Activated T-helper 1 cell treated with anti-CD3 and anti-CD28 coated beads, Interleukin-12 subunit alpha, Interleukin-12 subunit beta, Interleukin-2, Interleukin-4 antibody, amounts not matched to agents 30 ng/mL and 10 ng/mL and 1 ng/mL, durations not matched to agents 14 hours and 24 hours and 36 hours (primary cell): ENCODE measurements at places on chromosomes 12 and 14.
A peak's percentile ranks its signal among the peaks of the same experiment; 100 is the strongest.

- H3K27ac ChIP-seq, result no peak overlapping the region
Observed at GRCh38 chr14:105600939-105601359, 74.6 kb downstream of the TMEM121 start.

DNA sequence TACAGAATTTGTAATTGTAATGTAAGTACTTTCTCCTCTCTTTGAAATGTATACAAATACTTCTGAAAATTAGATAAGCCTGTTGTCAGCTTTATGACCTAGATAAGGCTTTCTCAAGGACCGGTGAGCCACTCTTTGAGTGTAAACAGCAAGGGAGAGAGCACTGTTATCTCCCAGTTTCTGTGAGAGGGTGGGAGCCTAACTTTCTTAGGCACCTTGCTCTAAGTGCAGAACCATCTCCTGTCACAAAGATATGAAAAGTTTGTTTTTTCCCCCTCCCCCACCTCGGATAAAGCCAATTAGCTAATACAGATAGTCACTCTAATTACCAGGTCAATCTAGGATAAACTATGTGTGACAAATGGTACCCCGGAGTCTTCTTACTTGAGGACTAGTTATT, 35.8 kb downstream of the CAPS2 start:
- no peak overlapping the region for H3K27ac ChIP-seq
- H3K4me3 ChIP-seq, result no peak overlapping the region
- H3K4me1 ChIP-seq, result no peaks in the 10 kb centered on the region
- DNase-seq, result no peak
- peaks cover 2% of the 10 kb centered on the region for H3K27me3 ChIP-seq
- no peaks in the 10 kb centered on the region for H3K36me3 ChIP-seq

- H3K36me3 ChIP-seq, result peaks cover 3% of the 10 kb centered on the region
- H3K4me3 ChIP-seq, result no peak overlapping the region
- no peak for DNase-seq
- no peaks in the 10 kb centered on the region for H3K27me3 ChIP-seq
Observed at GRCh38 chr12:124381456-124382296, 86.8 kb downstream of the RFLNA start.

DNA sequence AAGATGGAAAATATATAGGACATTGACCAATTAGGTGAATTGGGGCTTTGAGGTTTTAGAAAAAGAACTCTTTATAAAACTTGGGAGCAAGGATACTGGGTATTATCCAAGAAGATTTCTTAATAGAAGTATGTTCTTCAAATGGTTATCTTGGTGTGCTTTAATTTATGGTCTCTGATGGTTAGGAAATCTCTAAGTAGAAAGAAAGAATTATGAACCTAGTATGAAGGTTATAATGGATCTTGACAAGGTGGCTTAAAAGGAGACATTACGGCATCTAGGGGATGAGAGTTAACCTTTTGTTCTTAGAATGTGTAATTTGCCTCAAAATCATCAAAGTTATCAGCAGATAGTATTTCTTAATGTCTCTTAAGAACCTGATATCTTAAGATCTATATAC, 210.4 kb upstream of the PRICKLE1 start:
- H3K27ac ChIP-seq, result no peak overlapping the region
- H3K27me3 ChIP-seq, result no peaks in the 10 kb centered on the region
- H3K4me3 ChIP-seq, result no peak overlapping the region
- no peaks in the 10 kb centered on the region for H3K4me1 ChIP-seq
- H3K36me3 ChIP-seq, result no peaks in the 10 kb centered on the region
- no peak for DNase-seq

- peaks cover 68% of the 10 kb centered on the region for H3K4me1 ChIP-seq
- DNase-seq, result no peak
- peak overlapping the region; percentile 24 for H3K4me3 ChIP-seq
Observed at GRCh38 chr12:12503384-12504078, 59.1 kb downstream of the DUSP16 start.

GRCh38 chr14:79698298-79698711, 513.0 kb downstream of the DIO2 start:
- no peaks in the 10 kb centered on the region for H3K27me3 ChIP-seq
- H3K4me3 ChIP-seq, result no peak overlapping the region
- no peak overlapping the region for H3K27ac ChIP-seq
- no peak for DNase-seq
- H3K36me3 ChIP-seq, result no peaks in the 10 kb centered on the region
- no peaks in the 10 kb centered on the region for H3K4me1 ChIP-seq

DNA sequence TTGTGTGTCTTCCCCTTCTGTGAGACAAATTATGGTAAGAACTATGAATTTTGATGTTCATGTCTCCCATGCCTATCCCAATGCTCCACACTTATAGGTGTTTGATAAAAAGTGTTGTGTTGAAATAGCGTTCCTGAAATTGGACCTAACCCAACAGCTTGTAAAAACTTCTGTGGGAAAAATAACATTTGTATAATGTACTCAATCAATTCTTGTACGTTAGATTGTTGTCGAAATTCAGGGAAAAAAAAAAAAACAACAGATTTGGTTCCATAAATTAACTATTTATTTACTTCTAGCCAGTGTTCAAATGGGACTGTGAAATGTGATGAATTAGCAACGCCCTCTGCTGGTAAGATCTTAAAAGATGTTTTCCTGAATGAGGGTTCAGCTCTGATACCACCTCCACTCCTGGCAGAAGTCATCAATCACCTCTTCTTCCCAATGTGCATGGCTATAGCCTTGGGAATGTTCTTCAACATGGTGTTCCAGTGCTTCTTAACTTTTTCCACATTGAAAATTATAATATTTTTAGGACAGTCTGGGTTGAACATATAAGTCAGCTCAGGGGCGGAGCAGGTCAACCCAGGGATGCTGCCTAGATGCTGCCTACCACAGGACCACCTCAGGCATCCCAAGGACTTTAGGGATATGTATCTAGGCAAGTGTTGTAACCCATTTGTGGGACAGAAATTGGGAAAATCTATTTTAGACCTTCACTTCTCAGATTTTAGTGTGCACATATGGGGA, 170.6 kb downstream of the OTOGL start:
- no peak overlapping the region for H3K4me3 ChIP-seq
- no peak for DNase-seq
- no peak overlapping the region for H3K27ac ChIP-seq

GRCh38 chr12:109621211-109621694, 47.7 kb downstream of the MVK start:
- no peaks in the 10 kb centered on the region for H3K4me1 ChIP-seq
- H3K4me3 ChIP-seq, result no peak overlapping the region
- no peak for DNase-seq

GRCh38 chr12:111296906-111297463, 71.9 kb downstream of the PHETA1 start:
- DNase-seq, result no peak
- H3K4me3 ChIP-seq, result no peak overlapping the region
- H3K27ac ChIP-seq, result no peak overlapping the region
- no peaks in the 10 kb centered on the region for H3K36me3 ChIP-seq
- no peaks in the 10 kb centered on the region for H3K4me1 ChIP-seq

DNA sequence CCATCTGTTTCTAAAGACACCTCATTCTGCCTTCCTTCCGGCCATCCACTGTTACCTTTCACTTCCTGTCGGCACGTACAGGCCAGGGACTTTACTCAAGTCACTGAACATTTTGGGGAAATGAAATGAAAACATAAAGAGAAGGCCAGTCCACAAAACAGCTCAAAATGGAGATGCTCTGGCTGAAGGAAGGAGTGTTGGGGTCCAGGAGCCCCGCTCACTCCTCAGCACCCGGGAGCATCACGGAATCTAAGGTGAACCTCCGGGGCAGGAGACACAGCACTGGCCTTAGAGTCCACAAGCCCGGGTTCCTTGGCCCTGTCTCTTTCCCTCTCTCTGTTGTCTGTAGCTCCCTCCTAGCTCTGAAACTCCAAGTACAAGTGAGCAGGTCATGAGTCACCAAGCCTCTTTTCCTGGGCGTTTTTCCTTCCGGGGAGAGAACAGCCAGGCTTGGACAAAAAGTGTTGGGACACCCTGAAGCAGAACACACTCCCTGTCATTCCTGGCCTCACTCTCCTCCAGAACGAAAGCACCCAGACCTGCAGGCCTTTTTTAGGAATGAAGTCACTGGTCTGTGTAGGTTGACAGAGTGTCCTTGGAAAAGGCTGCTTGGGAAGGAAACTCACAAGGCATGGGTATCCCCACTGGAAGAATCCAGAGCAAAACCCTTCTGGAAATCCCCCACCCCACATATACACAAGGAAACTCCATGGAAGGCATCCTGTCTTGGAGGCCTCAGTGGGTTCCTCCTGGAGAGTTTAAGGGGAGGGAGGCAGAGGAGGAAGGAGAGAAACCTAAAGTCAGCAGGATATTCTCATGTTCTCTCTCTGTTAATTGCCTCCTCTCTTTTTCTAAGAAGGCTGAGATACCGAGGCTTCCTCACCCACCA, 245.3 kb downstream of the ZFP36L1 start:
- H3K27ac ChIP-seq, result no peak overlapping the region
- H3K27me3 ChIP-seq, result peaks cover 7% of the 10 kb centered on the region
- DNase-seq, result no peak
- no peak overlapping the region for H3K4me3 ChIP-seq
- no peaks in the 10 kb centered on the region for H3K4me1 ChIP-seq

GRCh38 chr14:101979666-101980065, 15.3 kb downstream of the DYNC1H1 start:
- H3K4me1 ChIP-seq, result peaks cover 12% of the 10 kb centered on the region
- peaks cover 41% of the 10 kb centered on the region for H3K36me3 ChIP-seq
- no peak for DNase-seq
- no peaks in the 10 kb centered on the region for H3K27me3 ChIP-seq
- H3K4me3 ChIP-seq, result no peak overlapping the region
- no peak overlapping the region for H3K27ac ChIP-seq

GRCh38 chr12:26402648-26403047, 207.3 kb downstream of the SSPN start:
- no peaks in the 10 kb centered on the region for H3K4me1 ChIP-seq
- H3K27ac ChIP-seq, result no peak overlapping the region
- no peak overlapping the region for H3K4me3 ChIP-seq

DNA sequence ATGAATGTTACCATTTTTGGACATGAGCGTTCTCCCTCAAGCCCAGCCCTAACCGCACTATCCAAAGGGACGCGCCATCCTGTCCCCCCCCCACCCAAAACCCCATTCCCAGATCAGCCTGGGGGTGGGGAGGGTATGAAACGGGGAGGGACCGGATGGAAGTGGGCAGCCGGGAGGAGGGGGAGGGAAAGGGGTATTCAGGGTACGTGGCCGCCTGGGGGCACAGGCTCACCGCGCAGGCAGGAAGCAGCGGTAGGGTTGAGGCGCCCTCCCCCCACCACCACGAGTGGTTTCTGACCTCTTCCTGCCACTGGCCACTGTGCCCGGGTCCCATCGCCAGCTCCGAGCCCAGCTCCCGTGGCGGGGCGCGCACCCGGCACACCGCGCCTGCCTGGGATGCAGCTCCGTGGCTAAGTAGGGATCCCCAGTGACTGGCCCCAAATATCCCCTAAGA, 1.4 kb downstream of the ACTN1 start:
- peak overlapping the region; percentile 79 for H3K4me3 ChIP-seq
- DNase-seq, result peak; percentile 40
- H3K27ac ChIP-seq, result no peak overlapping the region
- peaks cover 13% of the 10 kb centered on the region for H3K36me3 ChIP-seq

DNA sequence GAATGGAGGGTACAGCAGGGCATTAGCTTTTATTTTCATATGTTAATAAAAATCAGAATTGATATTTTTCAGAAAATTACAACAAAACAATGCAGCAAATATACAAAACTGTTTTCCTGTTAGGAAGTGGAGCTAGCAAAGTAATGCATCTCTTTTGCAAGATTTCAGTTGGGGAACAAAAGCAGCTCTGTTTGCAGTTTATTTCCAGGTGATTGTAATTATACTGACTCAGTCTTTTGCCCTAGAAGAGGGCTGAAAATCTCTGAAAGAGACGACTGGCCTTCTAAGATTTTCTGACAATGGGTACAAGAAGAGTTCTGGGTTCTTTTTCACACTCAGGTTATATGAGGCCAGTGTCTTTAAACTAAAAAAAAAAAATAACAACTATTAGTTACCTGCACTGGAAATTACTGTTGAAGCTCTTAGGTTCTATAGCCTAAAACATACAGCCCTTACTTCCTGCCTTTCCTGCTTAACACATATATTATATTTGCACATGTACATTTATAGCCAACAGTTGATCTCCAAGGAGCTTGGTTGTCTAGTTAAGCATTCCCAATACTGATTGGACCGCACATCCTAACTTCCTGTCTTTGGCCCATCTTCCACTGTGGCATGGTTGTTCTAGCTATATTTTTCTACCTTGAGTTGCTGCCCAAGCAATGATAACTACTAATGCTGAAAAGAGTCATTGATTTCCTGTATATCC, 199.1 kb upstream of the KRR1 start:
- DNase-seq, result no peak
- no peak overlapping the region for H3K4me3 ChIP-seq
- no peaks in the 10 kb centered on the region for H3K36me3 ChIP-seq
- peaks cover 5% of the 10 kb centered on the region for H3K4me1 ChIP-seq

- DNase-seq, result no peak
- no peaks in the 10 kb centered on the region for H3K4me1 ChIP-seq
- peaks cover 6% of the 10 kb centered on the region for H3K27me3 ChIP-seq
- no peaks in the 10 kb centered on the region for H3K36me3 ChIP-seq
Observed at GRCh38 chr14:104506461-104507253, 72.9 kb upstream of the C14orf180 start.

DNA sequence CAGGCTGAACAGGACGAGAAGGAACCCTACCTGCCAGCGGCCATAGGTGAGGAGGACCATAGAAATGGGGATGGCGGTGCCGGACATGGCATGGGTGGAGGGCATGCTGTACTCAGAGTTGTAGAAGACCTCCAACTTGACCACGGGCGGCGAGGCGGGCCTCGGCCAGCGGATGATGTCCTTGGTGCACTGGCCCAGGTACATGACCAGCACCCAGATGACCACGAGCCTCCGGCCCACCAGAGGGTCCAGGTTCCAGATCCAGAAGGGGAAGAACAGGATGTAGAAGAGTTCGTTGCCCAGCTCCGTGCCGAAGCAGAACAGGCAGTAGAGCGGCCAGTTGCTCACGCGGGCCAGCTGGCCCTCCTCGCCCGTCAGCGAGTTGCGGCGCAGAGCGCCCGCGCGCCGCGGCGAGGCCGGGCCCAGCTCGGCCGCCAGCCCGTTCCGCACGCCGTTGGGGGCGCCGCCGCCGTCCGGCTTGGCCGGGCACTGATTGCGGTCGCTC, 582 bp downstream of the SGPP1 start:
- DNase-seq, result peak; percentile 2
- peak overlapping the region; percentile 99 for H3K4me3 ChIP-seq
- H3K36me3 ChIP-seq, result peaks cover 8% of the 10 kb centered on the region

DNA sequence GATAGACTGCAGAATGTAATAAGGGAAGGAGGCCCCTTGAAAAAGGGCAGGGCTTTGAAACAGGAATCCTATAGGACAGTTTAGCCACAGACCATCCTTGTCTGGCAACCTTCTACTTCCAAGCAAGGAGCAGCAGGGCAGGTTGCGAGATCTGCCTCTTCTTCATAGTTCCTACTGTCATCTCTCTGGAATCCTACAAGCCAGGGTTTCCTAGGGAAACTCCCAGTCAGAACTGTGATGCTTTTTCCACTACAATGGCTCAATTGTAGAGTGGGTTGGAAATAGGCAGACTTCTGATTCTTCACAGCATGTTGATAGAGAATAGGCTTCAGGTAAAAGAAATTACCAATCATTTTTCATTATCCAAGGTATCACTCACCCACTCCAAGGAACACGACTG, 186.3 kb downstream of the DACT1 start:
- H3K36me3 ChIP-seq, result no peaks in the 10 kb centered on the region
- DNase-seq, result no peak
- H3K4me1 ChIP-seq, result no peaks in the 10 kb centered on the region
- H3K27me3 ChIP-seq, result peaks cover 5% of the 10 kb centered on the region
- no peak overlapping the region for H3K27ac ChIP-seq
